ENCODE measurements at places on chromosomes 2 and 18.

- DNase-seq = no peak
Measured at GRCh38 chr18:23279931-23280330, 144.6 kb downstream of the CABLES1 start.

DNA sequence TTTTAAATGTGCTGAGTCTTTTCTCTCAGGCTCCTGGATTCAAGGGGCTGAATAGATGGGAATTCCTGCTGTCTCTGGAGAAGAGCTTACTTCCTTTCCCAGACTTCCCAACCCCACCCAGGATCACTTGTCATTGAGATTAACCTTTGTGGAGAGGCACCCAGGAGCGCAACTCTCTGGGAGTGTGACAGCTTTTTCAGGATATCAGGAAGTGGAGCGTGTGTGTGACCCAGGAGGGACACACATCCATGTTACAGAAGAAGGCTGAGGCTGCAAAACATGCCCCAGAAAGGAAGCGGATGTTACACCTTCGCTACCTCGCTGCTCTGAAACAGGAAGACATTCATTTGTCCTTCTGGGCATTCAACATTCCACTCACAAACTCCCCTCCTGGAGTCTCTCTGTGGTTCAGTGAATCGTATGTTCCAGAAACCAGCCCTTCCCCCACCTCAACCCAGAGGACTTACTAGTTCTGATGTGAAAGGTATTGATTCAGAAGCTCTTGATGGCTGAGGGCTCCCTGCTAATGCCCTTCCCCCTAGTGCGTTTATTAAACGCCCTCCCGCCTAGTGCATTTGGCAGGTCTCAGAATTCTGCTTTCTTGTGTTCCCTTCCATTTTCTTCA, 523.9 kb downstream of the TNS1 start:
- DNase-seq = no peak

DNA sequence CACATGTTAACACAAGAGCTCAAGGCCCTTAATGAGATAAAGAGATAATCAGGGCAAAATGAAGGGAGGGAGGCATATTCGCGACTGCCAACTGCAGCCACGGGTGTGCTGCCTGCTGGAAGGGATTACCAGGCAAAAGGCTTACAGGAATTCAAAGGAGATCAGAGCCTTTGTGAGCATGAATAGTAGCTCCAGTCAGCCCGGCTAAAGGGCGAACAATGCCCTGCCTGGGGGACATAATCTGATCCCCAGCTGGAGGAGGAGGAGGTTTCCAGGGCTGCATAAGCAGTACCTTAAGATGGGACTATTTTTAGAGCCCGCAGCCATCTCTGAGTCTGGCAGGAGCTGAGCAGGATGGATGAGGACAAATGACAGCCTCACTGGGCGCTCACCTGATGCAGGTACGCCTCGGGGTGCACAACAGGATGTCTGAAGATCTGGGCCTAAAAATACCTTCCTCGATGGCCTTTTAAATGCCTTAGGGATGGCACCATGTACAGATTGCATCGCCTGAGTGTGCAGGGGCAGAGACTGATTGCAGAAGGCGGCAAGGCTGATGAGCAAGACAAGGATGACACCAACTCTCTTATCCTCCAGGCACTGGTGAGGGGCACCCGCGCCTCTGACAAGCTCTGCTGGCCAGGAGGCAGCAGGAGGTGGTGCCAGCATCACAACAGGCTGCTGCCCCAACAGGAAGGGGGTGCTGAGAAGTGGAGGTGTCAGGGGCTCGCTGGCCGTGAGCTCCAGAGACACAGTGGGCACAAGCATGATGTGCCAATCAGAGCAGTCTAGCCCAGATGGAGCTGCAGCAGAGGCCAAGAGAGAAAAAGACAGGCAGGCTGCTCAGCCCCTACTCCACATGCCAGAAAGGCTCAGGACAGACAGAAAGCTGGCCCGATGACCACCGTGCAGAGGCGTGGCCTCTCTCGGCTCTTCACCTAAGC, 111.4 kb downstream of the EIPR1 start:
- DNase-seq = no peak

- DNase-seq = no peak
Measured at GRCh38 chr18:59454909-59455727, 96.1 kb upstream of the LMAN1 start.

GRCh38 chr2:24337890-24338289, 22.4 kb downstream of the ITSN2 start:
- DNase-seq = no peak

DNA sequence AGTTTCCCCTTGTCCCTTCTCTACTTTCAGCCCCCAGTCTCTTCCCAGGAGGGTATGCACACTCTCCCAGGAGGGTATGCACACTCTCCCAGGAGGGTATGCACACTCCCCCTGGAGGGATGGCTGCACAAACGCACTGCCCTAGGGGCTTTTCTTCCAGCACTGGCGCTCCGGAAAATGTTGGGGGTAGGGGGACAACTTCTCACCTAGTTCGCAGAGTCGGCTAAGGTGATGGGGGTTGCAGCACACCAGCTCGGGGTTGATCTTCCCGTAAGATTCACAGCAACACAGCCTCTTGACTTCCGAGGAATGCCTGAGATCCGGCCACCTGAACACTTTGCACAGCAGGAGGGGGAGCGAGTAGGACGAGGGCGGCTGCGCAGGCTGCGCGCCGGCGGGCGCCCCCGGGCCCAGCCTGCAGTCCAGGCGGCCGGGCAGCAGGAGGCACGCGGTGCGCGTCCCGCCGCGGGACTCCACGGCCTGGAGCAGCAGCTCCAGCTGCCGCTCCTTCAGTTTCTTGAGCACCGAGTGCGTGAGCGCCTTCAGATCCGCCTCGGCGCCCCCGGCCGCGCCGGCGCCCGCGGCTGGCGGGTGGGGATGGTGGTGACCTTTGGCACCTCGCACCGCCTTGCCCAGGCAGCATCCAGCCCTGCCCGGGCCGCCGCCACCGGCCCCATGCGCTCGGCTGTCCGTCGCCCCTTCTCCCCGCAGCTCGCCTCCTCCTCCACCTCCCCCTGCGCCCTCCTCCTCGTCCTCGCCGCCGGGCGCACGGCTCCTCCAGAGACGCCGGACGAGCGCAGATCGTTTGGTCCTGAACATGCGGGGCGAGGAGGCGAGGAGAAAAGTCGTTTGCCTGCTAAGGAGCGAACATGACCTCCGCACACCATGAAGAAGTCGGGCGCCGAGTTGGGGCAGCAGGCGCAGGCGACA, 894 bp downstream of the SMAD7 start:
- DNase-seq = no peak

DNA sequence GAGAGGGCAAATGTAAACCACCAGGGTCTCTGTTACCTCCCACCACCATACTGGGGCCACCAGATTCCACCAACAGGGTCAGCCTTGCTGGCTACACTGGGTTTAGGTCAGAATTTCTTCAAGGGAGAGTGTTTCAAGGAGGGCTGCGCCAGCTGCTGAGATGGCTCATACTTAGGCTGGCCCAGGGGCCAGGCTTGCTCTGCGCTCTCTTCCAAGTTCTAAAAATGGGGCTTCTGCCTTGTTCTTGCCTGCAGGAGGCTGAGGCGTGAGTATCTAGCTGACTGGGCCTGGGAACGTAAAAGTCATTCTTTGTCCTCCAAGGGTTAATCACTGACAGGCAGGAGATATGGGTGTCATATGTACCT, 28.1 kb downstream of the MRPL33 start:
- DNase-seq = no peak

DNA sequence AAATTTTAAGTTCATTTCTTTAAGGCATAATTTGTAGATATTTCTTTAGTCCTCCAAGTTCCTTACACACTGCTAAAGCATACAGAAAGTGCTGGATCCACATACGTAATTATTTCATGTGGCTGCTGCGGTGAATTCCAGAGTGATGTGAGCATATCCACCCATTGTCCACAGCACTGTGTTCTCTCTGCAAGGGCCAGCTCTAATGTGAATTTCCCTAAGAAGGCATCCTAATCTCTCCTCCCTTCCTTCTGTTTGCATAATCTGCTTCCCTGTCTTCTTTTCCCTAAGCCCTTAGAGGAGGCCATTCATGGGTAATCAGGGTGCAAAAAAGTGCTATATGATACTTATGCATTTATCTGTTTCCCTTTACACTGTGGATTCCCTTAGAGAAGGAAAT, 57.2 kb downstream of the COBLL1 start:
- no peak for DNase-seq

- no peak for DNase-seq
Measured at GRCh38 chr18:11040823-11041656, 108.3 kb downstream of the PIEZO2 start.

DNA sequence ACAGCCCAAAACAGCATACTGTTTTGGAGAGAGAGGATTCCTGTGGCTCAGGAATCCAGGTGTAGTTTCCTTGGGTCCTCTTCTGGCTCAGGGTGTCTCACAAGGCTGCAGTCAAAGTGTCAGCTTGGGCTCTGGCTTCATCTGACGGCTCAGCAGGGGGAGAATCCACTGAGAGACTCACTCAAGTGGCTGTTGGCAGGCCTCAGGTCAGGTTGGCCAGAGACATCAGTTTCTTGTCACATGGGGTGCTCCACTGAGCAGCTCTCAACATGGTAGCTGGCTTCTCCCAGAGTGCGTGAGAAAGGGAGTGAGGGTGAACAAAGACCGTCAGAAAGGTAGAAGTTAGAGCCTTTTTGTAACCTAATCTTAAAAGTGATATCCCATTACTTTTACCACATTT, 168.4 kb downstream of the SOCS6 start:
- DNase-seq = no peak

GRCh38 chr2:85419009-85419675, 628 bp downstream of the SH2D6 start:
- DNase-seq = no peak

- DNase-seq = no peak
Measured at GRCh38 chr2:84788027-84788426, 92.9 kb downstream of the TRABD2A start.

- DNase-seq = no peak
Measured at GRCh38 chr2:14907014-14907612, 274.6 kb downstream of the LRATD1 start.

DNA sequence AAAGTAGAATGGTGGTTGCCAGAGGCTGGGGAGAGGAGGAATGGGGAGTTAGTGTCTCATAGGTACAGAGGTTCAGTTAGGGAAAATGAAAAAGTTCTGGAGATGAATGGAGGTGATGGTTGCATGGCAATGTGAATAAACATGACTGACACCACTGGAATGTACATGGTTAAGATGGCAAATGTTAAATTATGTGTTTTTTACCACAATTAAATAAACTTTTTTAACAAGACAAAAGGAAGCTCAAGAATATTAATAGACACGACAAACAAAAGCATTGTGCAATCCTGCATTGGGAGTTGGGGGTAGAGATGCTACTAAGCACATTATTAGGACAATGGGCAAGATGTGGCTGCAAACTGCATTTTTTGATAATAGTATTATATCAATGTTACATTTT, 147.7 kb downstream of the TWIST2 start:
- DNase-seq = no peak

GRCh38 chr2:73989972-73990371, 5.3 kb downstream of the TET3 start:
- no peak for DNase-seq

DNA sequence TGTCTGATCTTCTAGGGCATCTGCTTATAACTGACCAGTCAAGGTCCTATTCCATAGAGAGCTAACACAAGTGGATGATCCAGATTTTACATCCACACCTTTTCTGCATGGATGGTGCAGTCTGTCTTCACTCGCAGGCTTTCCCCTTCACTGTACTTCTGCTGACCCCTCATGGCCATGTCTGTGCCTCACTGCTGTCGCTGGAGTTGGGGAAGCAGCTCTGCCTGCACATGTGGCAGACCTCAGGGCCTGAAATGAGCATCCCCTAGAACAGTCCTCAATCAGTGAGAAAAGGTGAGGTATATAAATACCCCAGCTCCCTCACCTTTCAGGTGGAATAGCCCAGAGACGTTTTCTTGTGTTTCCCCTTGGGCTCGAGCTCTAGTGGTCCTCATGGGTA, 233.8 kb downstream of the ANKRD36B start:
- no peak for DNase-seq

DNA sequence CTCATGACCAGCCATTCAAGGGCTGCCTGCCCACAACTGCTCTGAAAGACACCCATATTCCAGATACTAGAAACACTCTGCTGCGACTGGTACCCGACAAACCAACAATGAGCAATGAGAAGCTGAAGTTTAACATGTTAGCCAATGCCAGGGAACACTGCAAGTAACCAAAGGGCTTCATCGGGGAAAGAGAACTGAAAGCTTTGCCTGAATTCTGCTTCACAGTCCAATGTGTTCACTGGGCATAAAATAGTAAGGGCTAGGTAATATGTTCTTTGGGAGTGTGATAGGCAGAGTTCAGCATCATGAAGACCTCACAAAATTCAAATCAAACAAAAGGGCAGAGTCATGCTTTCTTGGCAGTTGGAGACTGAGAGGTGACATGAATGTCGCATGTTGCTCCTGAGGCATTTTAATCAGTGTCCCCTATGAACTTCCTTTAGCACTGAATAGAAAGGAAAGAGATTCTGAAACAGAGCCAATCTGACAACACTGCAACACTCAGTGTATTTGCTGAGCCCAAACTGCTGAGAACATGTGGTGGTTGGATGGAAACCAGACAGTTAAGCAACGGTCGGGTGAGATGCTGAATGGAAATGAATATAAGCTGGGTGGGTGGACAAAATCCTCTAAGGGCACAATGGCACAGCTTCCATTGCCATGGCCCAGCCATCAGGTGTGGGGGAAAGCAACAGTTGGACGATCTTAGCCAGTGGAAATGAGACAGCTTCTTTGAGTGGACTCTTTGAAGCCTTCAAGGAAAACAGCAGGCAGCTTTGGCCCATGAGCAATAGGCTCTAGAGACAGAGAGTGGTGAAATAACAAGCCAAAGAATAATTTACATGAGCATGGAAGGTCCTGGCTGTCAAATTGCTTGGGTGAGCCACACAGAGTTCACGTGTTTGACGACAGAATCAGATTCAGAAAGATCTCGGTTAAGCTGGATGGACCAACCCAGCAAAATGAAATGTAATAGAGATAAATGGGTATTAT, 277.5 kb downstream of the AFF3 start:
- no peak for DNase-seq

DNA sequence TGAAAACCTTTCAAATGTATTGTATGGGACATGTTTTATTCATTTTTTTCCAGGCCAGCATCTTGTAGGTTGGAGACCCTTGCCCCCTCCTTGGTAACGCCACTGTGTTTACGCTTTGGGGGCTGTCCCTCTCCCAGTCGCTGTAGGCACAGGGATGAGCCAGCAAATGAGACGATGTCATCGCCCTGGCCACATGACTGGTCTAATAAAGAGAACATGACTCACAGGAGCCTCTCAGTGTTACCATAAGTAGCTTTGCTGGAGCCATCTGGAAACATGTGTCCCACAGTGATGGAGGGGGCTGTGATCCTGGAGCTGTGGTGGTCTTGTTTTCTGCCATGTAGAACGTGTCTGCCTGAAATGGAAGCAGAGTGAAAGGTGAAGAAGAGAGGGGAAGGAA, 78.9 kb downstream of the CD8B2 start:
- DNase-seq = no peak

Measured in effector CD4-positive, alpha-beta T cell (primary cell).